Posterior vena cava (tissue), 2 donors: ENCODE measurements at places on chromosomes 7 and 10. TPM values are rescaled to one million over a fixed set of nuclear protein-coding genes. Genes with fewer than 3 reads are reported as not detected.

- no peak for DNase-seq
These were observed 111.3 kb downstream of the HIPK2 start for GRCh38 chr7:139666501-139666900.

- no peak for DNase-seq
These were observed 607.4 kb upstream of the MBL2 start for GRCh38 chr10:53379956-53380355.

DNA sequence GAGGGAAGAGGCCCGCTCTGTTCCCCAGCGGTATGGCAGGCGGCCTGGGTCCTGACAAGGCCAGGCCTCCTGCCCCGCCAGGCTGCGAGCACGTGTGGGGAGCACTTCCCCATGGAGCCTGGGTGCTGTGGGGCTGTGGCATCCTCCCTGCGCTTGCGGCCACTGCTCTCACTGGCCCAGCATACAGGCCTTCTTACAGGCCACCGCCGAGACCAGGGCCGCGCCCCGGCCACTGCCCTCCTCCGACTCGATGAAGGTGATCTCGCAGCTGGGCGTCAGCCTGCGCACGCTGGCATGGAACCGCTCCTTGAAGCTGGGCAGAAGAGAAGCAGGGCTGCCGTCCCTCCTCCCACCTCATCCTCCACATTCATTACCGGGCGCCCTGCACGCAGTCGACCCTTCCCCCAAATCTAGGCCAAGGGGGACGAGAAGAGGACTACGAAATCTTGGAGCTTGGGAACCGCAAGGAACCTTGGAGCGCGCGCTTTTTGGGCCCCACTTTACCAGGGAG is 3.9 kb upstream of the MYL7 start:
- peak; percentile 75 for DNase-seq

DNA sequence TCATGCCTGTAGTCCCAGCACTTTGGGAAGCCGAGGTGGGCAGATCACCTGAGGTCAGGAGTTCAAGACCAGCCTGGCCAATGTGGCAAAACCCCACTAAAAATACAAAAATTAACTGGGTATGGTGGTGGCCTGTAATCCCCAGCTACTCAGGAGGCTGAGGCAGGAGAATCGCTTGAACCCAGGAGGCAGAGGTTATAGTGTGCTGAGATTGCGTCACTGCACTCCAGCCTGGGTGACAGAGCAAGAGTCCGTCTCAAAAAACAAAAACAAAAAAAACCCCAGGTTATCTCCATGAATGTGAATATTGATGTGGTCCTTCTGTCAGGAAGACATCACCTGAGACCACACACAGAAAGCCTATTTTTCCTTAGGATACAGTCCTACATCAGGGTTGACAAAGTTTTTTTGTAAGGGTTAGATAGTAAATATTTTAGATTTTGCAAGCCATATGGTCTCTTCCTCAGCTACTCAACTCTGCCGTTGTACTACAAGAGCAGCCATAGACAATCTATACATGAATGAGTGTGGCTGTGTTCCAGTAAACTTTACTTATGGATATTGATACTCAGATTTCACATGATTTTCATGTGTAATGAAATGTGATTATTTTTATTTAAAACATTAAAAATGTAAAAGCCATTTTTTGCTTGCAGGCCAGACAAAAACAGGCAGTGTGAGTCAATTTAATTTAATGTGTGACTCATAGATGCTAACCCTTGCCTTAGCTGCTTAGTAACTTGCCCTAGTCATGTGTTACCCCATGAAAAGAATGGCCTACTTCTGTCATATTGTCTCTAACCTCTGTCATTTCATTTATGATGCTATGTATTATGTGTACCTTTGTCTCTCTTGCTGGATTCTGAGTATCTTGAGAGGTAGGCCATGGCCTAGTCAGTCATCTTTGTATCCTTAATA is 78.1 kb downstream of the TPST1 start:
- no peak for DNase-seq

The ZNF22 gene
- total RNA-seq, result 19.7 TPM

The VAX1 gene
- not detected for total RNA-seq
